H54 (cell line): ENCODE measurements at places on chromosomes 6 and 20.

DNA sequence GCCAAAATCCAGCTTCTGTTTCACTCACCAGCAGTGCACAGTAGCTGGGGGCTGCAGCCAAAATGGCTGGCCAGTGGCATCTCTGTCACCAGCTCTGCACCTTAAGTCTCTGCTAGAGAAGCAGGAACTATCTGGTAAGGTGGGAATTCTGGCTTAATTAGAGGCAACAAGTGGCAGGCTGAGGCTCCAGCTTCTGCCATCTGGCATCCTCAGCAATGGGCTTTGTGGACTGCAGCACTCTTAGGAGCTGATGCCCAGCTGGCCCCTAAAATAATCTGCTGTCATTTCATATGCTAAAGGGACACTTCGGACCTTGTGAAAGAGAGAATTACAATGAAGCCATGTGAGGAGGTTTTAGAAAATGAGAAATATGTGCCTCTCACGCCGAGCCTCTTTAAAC is 4.6 kb upstream of the CLDN20 start:
- DNase-seq, result no peak

GRCh38 chr6:24255676-24256075 is 102.2 kb downstream of the DCDC2 start:
- DNase-seq, result no peak

DNA sequence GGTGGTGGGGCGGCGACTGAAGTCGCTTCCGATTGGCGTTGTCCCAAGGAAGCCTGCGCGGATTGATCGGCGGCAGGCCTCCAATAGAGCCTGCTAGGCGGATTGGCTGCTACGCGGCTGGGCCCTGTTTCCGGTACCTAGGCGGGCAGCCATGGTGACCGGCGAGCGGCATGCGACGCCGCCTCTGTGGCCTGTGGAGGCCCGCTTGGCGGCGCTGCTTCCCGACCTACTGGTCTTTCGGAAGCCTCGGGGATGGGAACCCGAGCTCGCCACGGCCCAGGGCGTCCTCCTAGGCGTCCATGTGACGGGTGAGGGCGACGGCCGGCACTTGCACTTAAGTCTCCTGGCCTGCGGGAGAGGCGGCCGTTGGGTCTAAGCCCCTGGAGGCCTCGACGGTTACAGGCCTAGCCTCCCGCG is 28.1 kb downstream of the NFYA start:
- no peak for DNase-seq

DNA sequence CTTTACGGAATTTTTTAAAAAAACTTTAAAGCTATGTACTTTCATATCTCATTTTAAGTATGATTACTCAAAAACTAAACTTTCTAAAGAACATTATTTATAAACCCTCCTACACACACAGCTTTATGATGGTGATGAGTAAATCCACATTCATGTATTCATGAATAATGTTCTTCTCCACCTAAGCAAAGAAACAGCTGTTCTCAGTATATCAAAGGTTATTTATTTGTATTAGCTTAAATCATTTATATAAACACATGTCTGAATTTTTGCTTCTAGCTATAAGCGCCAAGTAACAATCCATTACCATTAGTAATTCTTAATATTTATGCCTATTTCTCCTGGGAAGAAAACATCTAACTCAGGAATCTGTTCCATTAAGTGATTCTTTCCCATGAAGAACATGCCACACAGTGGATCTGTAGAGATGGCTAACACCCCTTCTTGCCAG is 63.3 kb downstream of the SMLR1 start:
- DNase-seq, result no peak

DNA sequence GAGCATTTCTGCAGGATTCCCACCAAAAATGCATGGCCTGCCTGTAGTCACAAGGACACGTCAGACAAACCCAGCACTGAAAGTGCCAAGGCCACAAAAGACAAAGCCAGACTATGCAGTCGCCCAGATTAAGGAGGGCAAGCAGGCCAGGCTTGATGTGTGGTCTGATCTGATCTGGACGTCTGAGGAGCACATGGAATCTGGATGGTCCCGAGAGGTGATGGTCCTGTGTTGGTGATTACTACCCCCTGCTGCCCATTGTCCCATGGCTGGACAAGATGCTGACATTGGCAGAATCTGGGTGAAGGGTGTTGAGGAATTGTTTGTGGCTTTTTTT is 17.1 kb downstream of the NPEPL1 start:
- DNase-seq, result no peak

- DNase-seq, result no peak
Observed at GRCh38 chr20:55678126-55678525, 327.2 kb downstream of the CBLN4 start.

DNA sequence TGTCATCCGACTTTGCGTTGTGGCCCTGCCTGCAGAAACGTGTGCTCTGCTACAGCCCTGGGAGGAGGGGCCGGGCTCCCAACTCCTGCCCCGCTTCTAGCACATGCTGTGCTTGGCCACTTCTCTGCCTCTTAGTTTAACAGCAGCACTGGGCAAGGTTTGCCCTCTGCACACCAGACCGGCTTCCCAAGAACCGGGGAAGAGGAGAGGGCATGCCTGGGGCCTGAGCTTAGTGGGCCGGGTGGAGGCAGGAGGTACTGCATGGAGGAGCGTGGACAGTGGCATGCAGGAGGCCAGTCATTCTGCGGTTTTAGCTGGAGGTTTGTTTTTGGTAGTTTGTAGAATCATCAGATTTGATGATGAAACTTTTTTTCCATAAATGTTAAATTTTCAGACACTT is 45.5 kb downstream of the CEP43 start:
- no peak for DNase-seq

GRCh38 chr6:7215131-7215530 is 97.9 kb downstream of the SSR1 start:
- no peak for DNase-seq

- DNase-seq, result no peak
Observed at GRCh38 chr6:136901212-136901784, 20.8 kb upstream of the SLC35D3 start.

DNA sequence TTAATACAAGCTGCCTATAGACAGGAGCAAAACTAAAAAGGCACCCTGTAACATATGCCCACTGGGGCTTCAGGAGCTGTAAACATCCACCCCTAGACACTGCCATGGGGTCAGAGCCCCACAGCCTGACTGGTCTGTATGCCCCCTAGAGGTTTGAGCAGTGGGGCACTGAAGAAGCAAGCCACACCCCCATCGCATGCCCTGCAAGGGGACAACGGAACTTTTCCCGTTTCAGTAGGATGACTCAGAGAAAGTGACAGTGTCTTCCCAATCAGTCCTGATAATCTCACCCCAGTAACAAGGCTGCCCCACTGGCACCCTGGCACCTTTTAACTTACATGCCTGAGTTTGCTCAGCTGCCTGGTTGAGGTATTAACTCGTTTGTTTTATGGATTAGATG is 35.9 kb downstream of the BEND3 start:
- no peak for DNase-seq

DNA sequence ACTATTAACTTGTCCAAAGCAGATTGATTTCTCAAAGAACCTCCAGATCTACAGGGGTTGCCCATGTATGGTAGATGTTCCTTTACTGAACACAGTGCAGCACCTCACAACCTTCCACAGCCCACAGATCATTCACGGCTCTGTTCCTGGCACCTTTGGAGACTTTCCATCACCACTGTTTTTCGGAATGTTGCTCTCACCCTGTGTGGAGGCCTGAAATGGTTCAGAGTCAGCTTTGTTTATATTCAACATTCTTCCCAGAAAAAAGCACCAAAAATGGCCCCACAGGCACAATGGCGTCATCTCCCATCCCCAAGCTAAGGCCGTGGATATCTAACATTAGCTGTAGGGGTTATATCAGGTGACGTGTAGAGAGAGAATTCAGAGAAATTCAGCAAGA is 74.7 kb downstream of the DHX35 start:
- no peak for DNase-seq

GRCh38 chr6:106114492-106114891 is 28.4 kb downstream of the PRDM1 start:
- DNase-seq, result no peak

- DNase-seq, result no peak
Observed at GRCh38 chr6:118383924-118384323, 164.2 kb upstream of the PLN start.

DNA sequence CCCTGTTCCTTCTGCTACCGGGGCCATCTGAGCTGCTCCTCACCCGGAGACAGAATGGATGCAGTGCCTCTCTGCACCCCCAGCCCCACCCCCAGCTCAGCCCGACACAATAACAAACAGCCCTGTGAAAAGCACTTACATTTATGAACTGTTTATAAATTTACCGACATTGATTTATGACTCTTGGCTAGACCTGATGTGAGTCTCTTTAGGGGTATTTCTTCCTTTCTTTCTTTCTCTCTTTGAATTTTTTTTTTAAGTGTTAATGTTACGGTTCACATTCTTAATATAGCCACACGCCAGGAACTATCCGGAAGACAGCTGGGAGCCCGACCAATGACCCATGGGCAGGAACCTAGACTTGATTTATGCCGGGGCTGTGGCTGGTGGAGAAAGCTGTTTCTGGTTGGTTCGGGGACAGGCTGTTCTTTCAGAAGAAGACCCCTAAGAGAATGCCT is 266.3 kb downstream of the CDC5L start:
- DNase-seq, result no peak

DNA sequence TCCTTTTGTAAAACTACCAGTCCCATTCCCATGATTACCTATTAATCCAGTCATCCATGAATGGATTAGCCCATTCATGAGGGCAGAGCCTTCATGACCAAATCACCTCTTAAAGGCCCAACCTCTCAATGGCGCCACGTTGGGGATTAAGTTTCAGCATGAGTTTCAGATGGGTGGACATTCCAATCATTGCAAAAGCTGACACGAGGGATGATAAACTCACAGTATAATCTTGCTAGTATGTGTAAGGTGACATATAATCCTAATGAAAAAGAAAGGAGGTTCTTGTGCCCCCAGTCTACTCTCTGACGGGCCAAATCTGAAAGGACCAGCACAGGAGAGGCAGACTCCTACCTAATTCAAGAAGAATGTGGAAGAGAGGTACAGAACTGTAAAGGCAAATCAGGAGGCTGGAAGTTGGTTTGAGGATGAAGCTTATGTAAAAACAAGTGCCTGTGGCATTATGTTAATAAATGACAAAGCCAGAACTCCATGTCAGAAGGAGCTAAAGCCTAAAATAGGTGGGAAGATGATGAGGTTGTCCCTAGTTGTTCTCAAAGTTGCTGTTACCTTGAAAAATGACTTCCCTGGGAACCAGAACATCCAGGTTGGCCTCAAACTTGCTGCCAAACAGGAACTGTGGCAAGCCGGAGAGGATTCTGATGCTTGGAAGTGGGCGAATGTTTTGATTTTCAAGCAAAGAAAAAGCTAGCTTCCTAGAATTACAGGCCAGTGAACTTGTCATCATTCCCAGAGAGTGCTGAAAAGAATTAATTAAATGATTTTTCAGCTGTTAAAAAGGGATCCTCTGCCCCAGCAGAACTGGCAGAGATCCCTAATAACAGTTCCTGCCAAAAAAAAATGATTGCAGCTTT is 106.5 kb upstream of the TIAM2 start:
- DNase-seq, result no peak

DNA sequence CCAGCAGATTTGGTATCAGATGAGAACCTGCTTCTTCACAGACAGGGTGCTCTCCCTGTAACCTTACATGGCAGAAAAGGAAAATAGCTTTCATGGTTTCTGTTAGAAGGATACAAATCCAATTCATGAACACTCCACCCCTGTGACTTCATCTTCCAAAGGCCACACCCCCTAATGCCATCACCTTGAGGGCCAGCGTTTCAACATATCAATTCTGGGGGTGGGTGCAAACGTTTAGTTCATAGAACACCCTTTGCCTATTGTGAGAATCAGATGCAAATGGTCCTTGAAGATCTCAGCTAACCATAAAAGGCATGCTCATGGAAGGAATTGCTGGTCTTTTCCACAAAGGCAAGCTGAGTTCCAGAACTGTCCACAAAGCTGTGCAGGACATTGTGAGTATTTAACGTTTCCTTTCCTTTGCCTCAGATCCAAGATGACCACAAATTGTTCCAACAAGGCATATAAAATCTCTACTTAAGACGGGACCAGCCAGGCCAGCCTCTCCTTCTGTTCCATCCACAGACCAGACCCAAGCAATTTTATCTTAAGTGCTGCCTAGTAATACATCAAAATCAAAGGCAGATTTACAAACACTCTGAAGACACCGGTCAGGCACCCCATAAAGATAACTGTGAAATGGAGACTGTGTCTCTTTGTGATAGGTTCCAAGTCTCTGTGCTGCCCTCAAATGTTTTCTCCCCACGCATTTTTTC is 34.7 kb upstream of the SSTR4 start:
- no peak for DNase-seq

DNA sequence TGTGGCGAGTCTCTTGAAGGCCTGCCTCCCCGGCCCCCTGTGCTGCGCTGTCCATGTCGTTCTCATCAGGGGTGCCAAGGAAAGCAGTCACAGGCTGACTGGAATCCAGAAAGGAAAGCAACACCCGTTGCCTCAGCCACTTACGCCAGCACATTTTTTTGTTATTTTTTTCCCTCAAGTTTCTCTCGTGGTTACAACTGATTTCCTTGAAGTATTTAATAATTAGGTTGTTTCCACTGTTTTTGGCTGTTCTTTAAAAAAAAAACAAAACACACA is 17.9 kb upstream of the SLC22A1 start:
- no peak for DNase-seq

DNA sequence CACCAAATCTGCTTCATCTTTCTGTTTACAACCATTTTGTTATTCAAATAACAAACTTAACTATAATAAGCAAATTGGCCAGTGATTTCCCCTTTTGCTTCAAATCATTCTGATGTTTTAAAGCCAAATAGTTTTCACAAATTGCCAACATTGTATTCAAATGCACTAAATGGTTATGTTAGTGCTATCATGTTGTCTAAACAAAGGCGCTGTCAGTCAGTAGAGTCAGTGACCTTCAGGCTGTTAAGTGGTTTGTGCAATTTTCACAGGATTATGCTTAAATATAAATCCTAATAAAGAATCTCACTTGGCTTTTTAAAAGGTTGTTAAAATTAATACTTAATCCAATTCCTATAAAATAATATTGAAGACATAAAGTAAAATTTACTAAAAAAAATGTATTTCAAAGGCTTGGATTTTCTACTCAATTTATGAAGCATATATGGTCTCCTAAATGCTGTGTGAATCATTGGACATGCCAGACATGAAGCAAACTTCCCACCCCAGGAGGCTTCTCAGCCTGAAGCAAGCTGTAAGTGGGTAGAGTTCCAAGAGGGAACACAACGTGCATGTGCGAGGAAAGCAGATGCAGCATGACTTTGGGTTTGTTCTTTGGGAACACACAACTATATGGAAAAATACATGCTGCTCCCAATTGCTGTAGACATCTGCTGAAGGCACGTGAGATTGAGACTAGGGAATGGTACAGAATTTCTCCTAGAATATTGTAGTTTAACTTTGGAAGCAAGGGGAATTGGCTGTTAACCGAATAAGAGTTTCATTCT is 54.9 kb downstream of the RSPO3 start:
- DNase-seq, result no peak

GRCh38 chr6:161684731-161685475 is 411.0 kb upstream of the AGPAT4 start:
- no peak for DNase-seq
